ENCODE measurements at places on chromosomes 6 and 20.

DNA sequence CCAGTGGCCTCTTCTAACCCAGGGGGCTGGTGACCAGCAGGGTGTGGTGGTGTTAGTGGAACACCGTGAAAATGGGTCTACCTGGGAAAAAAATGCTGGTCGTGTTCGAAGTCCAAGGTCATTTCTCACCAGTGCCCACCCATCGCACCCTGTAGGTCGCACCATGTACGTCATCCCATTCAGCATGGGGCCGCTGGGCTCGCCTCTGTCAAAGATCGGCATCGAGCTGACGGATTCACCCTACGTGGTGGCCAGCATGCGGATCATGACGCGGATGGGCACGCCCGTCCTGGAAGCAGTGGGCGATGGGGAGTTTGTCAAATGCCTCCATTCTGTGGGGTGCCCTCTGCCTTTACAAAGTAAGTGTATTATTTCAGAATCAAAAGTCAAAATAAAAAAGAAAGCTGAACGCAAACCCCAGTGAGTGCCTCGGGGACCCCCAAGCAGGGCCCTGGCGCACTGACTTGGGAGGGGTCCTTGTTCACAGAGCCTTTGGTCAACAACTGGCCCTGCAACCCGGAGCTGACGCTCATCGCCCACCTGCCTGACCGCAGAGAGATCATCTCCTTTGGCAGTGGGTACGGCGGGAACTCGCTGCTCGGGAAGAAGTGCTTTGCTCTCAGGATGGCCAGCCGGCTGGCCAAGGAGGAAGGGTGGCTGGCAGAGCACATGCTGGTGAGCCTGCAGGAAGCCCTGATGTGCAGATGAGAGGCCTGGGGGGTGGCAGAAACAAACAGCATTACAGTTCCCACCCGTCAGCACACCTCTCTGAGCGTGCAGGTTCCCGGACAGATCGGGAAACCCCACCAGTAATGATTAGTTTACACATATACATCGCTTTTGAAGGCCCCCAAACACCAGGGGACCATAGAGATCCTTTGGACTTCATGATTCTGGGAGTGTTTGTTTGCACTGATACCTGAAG is 1.9 kb downstream of the PCK1 start:
- no peak for DNase-seq

DNA sequence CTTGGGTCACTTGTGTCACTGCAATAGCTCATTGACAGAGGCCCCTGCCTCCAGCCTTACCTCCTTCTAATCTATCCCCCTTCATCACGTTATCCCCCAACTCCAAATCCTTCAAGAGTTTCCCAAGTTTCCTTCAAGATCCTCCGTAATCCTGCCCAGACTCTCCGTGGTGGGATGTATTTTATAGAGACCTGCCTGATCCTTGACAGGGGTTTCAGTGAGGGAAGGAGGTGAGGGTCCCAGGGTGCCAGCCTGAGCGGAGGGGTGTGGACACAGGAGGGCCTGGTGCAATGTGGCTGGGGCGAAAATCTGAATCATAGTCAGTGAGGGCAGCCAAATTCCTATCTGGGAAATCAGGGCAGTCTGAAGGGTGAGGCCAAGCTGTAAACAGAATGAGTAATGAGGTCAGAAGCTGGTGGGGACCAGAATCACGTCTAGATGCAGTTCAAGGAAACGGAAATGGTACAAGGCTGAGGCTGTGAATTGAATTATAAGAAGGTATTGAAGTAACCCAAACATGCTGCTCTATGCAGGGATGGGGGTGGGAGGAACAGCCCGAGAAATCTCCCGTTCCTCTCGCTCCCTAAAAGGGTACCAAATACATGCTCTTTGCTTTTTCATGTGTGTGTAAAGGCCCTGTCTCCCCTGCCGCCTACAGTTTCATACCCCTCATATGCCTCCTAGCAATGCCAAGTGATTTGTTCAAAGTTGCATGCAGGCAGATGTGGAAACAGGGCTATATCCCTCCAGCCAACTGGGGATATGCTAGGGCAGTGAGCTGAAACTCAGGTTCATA is 35.4 kb upstream of the PIM1 start:
- peak; percentile 97 for DNase-seq

- no peak for DNase-seq
These were observed 365.8 kb downstream of the BCKDHB start for GRCh38 chr6:80472271-80472670.

DNA sequence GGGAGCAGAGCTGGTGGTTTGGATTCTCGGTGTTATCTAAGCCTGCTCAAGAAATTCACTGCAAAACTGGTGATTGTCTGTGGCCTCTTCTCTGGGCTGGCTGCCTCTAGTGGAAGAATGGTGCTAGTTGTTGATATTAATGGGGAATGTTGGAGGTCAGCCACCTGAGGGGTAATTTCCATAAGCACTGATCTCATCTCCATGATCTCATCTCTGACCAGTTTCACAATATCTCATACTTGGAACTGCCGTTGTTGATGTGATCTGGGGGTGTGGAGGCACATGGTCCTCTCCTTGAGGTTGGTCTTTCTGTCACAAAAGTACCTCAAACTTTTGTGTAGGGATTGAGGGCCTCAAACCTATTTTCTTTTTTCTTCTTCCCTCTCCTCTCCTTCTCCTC is 102.6 kb downstream of the CD109 start:
- DNase-seq = peak; percentile 95

- DNase-seq = no peak
These were observed 92.1 kb downstream of the CRYBG1 start for GRCh38 chr6:106452628-106453027.

DNA sequence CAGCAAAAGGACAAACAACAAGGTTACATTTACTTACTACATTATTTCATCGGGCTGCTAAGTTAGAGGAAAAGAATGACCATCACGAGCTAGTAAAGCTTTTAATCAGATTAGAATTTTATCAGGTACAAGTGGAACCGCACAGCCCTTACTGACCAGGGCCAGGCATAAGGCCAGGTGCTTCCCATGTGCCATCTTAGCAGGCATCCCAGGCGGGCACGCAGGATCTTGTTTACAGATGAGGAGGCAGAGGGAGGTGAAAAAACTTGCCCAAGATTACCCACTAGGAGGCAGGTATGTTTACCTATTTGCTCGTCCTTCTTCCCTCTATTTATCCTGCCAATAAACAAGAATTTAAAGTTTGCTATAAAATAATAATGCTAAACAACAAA is 10.7 kb downstream of the EZR start:
- DNase-seq = no peak

DNA sequence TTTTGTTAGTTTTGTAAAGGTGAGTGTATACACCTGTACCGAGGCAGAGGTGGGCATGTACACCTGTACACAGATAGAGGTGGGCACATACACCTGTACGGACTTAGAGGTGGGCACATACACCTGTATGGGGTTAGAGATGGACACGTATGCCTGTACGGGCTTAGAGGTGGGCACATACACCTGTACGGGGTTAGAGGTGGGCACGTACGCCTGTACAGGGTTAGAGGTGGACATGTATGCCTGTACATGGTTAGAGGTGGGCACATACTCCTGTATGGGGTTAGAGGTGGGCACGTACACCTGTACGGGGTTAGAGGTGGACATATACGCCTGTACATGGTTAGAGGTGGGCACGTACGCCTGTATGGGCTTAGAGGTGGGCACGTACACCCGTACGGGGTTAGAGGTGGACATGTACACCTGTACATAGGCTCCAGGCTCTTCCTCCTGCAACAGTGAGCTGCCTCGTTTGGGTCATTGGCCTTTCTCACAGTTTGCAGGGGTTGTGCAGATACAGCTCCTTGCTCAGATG is 63.7 kb downstream of the PHACTR3 start:
- DNase-seq = no peak

DNA sequence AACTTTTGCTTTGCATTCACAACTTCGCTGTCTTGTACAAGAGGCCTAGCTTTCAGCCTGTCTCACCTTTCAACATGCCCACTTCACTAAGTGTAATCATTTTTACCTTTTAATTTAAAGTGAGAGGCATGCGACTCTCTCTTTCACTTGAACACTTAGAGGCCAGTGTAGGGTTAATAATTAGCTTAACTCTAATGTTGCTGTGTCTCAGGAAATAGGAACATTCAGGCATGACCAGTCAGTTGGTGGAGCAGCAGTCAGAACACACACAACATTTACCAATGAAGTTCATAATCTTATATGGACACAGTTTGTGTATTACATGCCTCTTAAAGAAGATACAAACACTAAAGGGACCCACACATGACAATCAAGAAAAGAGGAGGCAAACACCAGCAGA is 47.6 kb downstream of the HTR1B start:
- DNase-seq = no peak

DNA sequence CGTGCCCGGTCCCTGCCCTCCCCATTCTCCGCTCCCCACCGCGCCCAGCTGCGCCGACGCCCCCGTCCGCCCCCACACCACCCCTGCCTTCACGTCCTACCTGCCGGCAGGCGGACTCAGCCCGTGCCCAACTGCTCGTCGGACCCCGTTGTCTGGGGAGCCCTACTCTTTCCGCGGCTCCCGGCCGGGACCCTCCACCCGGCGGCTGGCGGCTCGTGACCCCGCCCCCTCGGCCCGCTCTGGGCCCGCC is at the start of gene SERAC1:
SERAC1 (minus strand) TSS at position 223 of the 250 bp plus-strand sequence. CDS start 9,899 bp downstream, outside the sequence.
- DNase-seq = no peak

DNA sequence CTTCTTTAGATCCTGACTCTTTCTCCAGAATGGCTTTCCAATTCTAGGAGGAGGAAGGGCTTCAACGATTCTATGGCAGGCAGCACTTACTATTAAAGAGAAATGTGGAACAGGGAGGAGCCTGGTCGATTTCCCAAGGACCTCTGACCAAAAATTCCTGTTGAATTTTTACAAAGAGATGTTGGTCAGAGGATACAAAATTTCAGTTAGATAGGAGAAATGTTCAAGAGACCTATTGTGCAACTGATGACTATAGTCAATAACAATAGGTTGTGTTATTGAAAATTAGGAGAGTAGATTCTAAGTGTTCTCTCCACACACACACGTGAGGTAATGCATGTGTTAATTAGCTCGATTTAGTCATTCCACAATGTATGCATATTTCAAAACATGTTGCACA is 130.1 kb upstream of the TNFAIP3 start:
- DNase-seq = no peak

GRCh38 chr6:167573461-167574215 is 248.8 kb downstream of the TTLL2 start:
- DNase-seq = peak; percentile 23

DNA sequence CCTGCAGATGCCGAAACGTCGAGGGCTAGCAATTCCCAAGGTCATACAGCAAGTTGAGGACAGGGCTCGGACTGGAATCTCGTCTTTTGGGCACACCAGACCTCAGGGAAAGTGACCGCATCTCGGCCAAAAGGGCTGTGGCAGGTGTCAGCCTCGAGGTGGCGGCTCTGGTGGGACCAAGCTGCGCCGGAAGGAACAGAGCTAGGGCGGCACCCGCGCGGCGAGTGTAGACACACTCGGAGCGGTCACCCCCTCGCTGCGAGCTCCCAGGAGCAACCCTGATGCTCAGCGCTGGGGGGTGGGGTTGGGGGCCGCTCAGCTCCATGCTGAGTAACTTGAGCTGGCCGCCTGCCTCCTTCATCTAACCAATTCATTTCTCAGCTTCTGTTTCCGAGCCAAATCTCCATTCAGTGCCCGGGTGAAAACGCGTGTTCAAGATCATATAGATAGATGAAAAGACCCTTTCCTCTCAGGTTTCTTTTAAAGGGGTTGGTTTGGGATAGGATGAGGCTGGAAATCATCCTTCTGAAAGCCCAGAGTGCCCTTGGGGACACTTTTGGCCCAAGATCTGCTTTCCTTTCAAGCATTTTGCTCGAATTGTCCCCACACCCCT is 2.2 kb upstream of the TUBB2B start:
- no peak for DNase-seq

DNA sequence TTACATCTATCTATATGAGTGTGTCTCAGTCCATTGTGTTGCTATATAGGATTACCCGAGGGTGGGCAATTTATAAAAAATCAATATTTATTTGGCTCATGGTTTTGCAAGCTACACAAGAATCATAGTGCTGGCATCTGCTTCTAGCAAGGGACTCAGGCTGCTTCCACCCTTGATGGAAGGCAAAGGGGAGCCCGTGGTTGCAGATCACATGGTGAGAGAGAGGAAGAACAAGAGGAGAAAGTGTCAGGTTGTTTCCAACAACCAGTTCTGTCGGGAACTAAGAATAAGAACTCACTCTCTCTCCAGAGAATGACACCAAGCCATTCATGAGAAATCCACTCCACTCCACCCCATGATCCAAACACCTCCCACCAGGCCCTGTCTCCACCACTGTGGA is 48.2 kb upstream of the TENT5A start:
- DNase-seq = no peak

DNA sequence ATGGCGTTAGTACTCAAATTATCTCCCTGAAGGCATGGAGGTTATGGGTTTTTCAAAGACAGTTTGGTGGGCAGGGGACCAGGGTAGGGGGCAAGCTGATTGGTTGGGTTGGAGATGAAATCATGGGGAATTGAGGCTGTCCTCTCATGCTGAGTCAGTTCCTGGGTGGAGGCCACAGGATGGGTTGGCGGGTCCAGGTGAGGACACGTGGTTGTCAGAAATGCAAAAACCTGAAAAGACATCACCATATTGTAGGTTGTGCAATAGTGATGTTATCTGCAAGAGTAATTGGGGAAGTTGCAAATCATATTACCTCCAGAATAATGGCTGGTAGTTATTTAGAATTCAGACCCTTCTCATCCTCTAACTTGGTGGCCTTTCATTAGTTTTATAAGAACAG is 30.1 kb downstream of the GPX6 start:
- DNase-seq = no peak

- DNase-seq = no peak
These were observed 96.8 kb upstream of the ATXN1 start for GRCh38 chr6:16857969-16858592.

- no peak for DNase-seq
These were observed 214.5 kb upstream of the CCN2 start for GRCh38 chr6:132165677-132166076.

- DNase-seq = peak; percentile 71
These were observed 3.1 kb upstream of the AKIRIN2 start for GRCh38 chr6:87705070-87705691.

All from astrocyte (in vitro differentiated cells and primary cell).